D721Med (cell line): ENCODE measurements at places on chromosomes 4 and X.

GRCh38 chrX:2819345-2820135 lies 9.2 kb upstream of the GYG2 start:
- no peak for DNase-seq

- DNase-seq, result no peak
Observed at GRCh38 chr4:85870298-85871083, 395.5 kb downstream of the ARHGAP24 start.

- peak; percentile 7 for DNase-seq
Observed at GRCh38 chrX:83469551-83469950, 38.5 kb upstream of the POU3F4 start.

DNA sequence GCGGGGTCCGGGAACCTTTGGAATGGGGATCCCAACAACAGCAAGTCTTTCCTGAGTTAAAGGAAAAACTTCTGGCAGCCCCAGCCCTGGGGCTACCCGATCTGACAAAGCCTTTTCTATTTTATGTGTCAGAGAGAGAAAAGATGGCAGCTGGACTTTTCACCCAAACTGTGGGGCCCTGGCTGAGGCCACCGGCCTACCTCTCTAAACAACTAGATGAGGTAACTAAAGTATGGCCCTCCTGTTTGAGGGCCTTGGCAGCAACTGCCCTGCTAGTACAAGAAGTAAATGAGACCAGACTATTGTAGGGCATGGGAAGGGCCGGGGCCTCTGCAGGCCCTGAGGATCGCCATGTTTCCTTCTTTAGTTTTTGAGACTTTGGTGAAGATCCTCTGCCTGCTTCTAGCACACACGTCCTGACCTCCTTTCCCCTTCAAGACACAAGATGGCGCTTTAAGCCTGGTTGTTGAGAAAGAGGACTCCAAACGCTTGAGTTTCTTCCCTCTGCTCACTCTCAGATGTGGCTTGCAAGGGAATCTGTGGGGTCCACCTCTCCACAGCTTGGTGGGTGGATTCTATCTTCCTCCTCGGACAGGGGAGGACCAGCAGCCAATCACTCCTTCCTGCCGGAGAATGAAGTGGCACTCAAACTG lies 18.5 kb upstream of the DRD5 start:
- no peak for DNase-seq

DNA sequence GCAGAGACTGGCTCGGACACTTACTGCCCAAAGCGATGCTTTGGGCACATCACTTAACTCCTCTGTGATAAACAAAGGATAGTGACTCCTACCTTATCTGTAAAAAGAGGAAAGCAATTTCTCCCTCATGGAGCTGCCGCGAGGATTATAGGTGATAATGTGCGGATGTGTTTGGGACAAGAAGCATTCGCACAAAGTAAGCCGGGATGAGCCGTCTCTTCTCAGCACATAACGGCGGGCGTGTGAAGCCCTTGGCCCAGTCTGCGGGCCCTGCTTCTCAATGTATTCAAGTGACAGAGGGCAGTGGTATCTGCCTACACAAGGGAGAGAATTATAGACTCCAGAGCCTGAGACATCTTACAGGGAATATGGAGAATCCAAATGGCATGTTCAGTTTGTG lies 550.3 kb upstream of the CPEB2 start:
- no peak for DNase-seq

DNA sequence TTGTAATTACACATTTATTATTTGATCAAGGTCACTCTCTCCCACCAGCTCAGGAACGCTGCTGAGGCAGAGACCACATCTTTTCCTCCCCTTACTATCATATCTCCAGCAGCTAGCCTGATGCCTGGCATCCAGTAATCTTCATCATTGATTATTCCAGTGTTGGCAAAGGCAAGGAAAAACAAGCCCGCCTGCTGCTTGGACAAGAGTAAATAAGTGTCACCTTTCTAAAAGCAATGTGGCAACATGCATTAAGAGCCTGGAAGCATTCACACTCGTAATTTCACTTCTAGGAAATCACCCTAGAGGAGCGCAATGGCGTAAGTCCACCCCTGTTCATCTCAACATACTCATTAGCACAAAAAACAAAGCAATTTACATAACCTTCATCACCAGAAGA lies 54.8 kb downstream of the APLN start:
- DNase-seq, result no peak

DNA sequence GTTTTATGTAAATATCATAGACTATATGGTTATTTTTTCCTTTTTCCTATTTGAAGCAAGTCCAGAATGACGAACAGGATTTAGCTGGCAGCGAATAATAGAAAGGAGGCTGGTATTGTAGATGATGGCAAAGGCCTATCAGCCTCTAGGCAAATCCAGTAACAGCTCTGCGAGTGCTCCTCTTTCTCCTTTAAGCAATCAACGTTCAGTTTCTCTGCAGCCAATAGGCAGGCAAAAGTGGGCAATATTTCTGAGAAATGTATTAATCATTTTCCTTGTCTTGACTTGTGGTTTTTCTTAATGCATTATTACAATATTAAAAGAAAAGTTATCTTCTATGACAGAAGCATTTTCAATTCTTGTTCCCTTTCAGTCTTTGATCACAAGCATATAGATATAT lies 183.3 kb downstream of the SH3KBP1 start:
- DNase-seq, result no peak

DNA sequence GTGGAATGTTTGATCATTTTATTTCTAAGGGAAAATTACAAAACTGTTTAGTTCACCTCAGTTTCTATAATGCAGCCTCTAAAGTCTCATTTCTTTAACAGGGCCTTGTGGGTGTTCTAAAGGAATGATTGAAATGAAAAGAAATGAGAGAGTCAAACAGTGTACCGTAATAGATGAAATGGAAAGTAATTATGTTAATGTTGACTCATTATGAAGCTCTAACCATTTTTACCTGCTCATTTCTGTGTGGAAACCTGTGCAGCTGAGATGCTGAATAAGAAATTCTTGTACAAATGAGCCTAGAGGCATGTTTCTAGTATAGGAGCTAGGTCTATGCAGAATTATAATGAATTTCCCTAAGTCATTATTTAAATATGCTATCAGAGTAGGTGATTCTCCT lies 45.2 kb upstream of the RPA4 start:
- DNase-seq, result no peak

- no peak for DNase-seq
Observed at GRCh38 chrX:19555236-19555635, 39.9 kb upstream of the MAP3K15 start.

- no peak for DNase-seq
Observed at GRCh38 chr4:19455196-19455595, 796.5 kb upstream of the SLIT2 start.

DNA sequence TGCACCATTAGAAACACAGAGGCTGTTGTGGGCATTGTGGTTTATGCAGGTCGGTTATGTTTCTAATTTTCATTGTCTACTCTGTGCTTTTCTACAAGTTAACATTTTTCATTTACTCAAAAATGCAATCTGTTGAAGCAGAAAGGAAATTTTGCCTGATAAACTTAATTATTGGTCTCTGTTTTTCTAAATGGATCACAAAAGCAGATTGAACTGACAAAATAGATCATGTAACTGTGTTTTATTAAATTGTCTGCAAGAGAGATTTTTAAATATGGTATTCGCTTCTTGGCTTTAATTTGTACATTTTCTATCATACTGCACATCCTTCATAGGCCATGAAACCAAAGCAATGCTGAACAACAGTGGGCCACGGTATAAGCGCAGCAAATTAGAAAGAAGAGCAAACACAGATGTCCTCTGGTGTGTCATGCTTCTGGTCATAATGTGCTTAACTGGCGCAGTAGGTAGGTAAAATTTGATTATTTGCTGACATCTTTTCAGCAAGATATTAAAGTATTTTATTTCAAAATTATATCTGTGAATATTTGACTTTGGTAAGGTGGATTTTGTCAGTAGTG lies 50.6 kb downstream of the ATP10D start:
- DNase-seq, result no peak

DNA sequence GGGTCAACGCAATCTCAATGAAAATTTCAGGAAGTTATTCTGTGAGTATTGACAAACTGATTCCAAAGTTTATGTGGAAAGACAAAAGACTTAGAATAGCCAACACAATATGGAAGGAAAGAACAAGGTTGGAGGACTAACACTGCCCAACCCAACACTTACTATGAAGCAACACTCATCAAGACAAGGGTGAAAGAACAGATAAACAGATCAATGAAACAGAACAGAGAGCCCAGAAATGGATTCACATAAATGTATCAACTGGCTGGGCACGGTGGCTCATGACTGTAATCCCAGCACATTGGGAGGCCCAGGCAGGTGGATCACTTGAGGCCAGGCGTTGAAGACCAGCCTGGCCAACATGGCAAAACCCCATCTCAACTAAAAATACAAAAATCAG lies 41.2 kb downstream of the FRYL start:
- no peak for DNase-seq

DNA sequence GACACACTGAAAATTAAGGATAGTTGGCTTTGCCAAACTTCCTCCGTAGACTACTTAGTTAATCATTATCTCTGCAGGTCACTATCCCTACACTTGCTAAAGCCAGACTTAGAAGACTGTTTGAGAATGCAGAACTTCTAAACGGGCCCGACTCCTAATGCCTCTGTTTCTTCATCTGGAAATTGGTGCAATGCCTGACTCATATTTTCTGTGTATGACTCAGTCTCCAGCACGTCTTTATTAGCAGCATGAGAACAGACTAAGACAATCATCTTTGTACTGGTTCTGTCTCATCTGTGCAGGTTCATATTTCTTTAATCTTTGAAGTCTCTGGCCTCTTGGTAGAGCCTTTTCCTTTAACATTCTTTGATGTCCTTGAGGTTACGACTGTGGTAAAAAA lies 411.9 kb upstream of the ACTRT1 start:
- DNase-seq, result no peak

DNA sequence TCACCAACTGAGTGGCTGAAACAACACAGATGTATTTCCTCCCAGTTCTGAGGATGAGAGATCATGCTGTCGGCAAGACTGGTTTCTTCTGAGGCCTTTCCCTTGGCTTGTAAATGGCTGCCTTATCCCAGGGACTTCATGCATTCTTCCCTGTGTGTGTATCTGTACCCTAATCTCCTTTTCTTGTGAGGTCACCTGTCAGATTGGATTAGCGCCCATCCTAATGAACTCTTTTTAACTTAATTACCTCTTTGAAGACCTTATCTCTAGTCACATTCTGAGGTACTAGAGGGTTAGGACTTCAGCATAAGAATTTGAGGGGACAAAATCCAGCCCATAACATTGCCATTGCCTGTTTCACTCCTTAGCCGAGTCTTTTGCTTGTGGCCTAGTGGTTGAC lies 59.5 kb upstream of the TMEM150C start:
- no peak for DNase-seq
